ENCODE measurements at places on chromosomes 4 and X. TPM values are rescaled to one million over a fixed set of nuclear protein-coding genes. Genes with fewer than 3 reads are reported as not detected.

GRCh38 chrX:344371-344901 lies 25.8 kb upstream of the GTPBP6 start:
- H3K4me3 ChIP-seq: no peak overlapping the region
- no peaks in the 10 kb centered on the region for H3K27me3 ChIP-seq
- no peaks in the 10 kb centered on the region for H3K4me1 ChIP-seq
- no peak overlapping the region for H3K27ac ChIP-seq
- no peaks in the 10 kb centered on the region for H3K36me3 ChIP-seq
- DNase-seq: no peak

TRAM1L1 gene
- total RNA-seq: 3.1 TPM

GBA3 gene
- not detected for total RNA-seq

EGF gene
- total RNA-seq: 25.1 TPM

DNA sequence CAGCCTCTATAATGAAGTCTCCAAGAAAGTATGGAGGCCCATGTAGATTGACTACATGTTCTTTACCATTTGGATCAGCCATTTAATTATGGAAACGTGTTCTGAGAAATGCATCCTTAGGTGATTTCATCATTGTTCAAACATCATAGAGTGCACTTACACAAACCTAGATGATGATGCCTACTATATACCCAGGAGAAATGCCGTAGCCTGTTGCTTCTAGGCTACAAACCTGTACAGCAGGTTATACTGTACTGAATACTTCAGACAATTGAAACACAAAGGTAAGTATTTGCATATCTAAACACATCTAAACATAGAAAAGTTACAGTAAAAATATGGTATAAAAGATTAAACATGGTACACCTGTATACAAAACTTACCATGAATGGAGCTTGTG lies 186.5 kb upstream of the FSTL5 start:
- H3K4me3 ChIP-seq: no peak overlapping the region
- H3K36me3 ChIP-seq: no peaks in the 10 kb centered on the region
- H3K27me3 ChIP-seq: no peaks in the 10 kb centered on the region
- H3K4me1 ChIP-seq: no peaks in the 10 kb centered on the region
- H3K27ac ChIP-seq: no peak overlapping the region

GRCh38 chrX:111086591-111087006 lies 9.4 kb upstream of the PAK3 start:
- H3K27ac ChIP-seq: no peak overlapping the region
- H3K36me3 ChIP-seq: no peaks in the 10 kb centered on the region
- H3K4me3 ChIP-seq: no peak overlapping the region
- no peaks in the 10 kb centered on the region for H3K4me1 ChIP-seq
- DNase-seq: no peak

DNA sequence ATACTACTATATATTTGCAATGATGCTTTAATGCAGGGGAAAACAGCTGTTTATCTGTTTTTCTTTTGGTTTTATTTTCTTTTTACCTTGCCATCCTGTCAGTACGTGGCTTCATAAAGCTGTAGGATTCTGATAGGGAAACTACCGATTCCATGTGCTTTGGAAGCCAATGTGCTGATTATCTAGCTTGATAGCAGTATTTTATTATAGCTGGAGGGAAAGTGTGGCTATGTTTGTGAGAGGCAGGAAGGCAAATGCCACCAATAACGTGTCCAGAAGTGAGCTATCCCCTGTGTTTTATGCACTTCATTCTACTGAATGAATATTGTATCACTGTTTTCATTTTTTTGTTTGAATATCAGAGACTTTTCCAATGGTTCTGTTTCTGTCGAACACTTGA lies 43.7 kb downstream of the IL15 start:
- no peak for DNase-seq
- no peaks in the 10 kb centered on the region for H3K27me3 ChIP-seq
- no peaks in the 10 kb centered on the region for H3K36me3 ChIP-seq
- H3K4me1 ChIP-seq: no peaks in the 10 kb centered on the region

DNA sequence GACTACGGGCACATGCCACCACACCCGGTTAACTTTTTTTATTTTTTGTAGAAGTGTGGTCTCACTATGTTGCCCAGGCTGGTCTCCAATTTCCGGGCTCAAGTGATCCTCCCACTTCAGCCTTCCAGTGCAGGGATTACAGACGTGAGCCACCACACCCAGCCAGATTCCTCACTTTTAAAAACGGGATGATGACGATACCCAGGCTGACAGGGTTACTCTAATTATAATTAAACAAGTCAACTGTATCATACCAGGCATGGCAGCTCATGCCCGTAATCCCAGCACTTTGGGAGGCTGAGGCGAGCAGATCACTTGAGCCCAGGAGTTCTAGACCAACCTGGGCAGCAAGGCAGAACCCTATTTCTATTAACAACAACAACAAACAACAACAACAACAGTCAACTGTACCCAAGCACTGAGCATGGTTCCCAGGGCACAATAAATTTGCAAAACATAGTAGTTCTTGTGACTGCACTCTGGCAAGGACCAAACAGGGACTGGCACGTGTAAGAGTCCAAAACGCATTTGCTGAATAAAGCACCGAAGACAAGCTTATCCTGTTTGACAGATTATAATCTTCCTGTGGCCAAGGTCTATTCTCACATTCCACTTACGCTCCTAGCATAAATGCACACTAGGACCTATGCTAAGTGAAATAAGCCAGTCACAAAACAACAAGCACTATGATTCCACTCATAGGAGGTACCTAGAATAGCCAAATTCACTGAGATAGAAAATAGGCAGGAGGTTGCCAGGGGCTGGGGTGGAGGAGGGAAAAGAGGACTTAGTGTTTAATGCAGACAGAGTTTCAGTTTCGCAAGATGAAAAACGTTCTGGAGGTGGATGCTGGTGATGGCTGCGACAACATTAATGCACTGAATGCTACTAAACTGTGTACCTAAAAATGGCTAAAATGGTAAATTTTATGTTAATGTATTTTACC lies 77.5 kb downstream of the IRF2 start:
- H3K4me1 ChIP-seq: peaks cover 9% of the 10 kb centered on the region
- no peak overlapping the region for H3K4me3 ChIP-seq
- no peak overlapping the region for H3K27ac ChIP-seq
- no peaks in the 10 kb centered on the region for H3K36me3 ChIP-seq
- no peak for DNase-seq
- no peaks in the 10 kb centered on the region for H3K27me3 ChIP-seq
